ENCODE measurements at places on chromosomes 7 and 10.
A peak's percentile ranks its signal among the peaks of the same experiment; 100 is the strongest.

- no peak for DNase-seq
Observed at GRCh38 chr10:84563868-84564267, 235.5 kb downstream of the CCSER2 start.

- no peak for DNase-seq
Observed at GRCh38 chr7:137996386-137996851, 5.5 kb downstream of the CREB3L2 start.

DNA sequence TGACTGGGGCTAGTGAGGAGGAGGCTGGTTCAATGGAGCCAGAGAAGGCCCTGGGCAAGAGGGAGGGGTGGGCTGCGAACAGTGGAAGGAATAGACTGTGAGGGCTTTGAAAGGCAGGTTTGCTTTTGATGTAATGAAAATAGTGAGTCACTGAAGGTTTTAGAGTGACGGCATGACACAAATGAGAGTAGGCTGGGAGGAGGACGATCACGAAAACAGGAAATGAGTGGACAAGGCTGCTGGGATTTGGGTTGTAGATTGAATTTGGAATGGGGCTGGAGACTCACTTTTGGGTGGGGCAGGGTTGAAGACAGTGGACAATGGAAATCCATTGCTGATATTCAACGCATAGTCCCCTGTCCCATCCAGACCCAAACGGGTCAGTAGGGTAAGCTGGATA lies 139.6 kb downstream of the CDH23 start:
- no peak for DNase-seq

DNA sequence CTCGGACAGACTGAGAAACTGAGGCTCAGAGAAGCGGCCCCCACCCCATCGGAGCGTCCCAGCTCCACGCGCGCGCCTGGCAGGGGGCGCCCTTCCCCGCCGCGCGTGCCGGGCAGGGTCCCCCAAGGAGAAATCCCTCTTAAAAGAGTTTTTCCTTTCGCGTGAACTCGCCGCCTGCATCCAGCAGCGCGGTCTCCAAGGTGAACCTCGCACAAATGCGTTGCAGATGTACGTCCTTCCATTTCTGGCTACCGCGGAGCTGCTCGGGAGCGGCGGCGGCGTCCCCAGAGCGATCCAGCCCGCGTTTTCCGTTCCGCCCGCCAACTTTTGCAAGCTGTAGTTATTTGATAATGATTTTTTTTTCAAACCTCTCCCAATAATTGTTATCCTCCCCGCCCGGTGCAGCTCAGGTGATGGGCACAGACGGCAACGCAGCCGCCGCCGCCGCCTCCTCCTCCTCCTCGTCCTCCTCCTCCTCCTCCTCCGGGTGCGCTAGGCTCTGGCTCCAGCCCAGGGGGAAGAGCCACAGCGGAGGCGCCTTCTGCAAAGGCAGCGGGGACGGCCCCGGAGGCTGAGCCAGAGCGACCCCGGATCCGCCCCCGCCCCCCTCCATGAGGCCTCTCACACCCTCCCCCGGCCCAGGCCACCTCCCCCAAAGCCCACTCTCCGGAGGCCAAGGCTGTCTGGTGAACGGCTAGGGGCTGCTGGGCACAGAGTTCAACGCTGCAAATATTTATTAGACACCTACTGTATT lies 74.0 kb upstream of the CUX1 start:
- DNase-seq = peak; percentile 12

- no peak for DNase-seq
Observed at GRCh38 chr10:20277820-20278219, 461.6 kb downstream of the PLXDC2 start.

- DNase-seq = no peak
Observed at GRCh38 chr10:110859973-110860376, 11.8 kb upstream of the PDCD4 start.

- no peak for DNase-seq
Observed at GRCh38 chr7:119733127-119733879, 539.7 kb upstream of the KCND2 start.

- DNase-seq = no peak
Observed at GRCh38 chr10:114607358-114607998, 50.6 kb downstream of the ABLIM1 start.

DNA sequence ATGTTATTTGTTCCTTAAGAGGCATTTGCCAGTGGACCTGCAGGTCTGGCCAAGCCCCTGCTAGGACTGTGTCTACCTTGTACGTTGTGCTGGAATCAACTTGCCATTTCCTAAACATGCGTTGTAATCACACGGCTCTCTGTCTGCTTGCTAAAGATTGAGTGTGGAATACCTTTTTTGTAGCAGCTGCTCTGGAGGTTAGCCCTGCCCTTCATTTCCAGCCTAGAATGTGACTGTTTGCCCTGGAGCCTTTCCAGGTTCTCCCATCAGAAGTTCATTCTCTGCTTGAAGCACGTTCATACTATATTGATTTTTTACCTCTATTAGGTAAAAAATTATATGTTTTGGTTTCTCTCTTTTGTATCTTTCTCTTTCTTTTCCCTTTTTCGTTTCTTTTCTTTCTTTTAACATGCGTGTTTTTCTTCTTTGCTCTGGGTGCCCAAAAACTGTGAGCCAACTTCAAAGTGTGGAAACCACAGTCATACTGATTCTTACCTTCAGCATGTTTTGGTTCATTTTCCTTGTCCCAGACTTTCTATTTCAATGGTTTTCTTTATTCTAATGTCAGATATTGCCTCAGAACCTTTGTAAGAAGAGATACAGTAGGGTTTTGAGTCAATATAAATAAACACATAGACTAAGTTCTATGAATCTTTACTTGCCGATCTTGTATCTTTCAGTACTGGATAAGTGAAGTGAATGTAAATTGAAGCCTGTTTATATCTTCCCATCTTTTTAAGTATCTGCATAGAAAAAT lies 111.9 kb upstream of the RPA3 start:
- DNase-seq = no peak

DNA sequence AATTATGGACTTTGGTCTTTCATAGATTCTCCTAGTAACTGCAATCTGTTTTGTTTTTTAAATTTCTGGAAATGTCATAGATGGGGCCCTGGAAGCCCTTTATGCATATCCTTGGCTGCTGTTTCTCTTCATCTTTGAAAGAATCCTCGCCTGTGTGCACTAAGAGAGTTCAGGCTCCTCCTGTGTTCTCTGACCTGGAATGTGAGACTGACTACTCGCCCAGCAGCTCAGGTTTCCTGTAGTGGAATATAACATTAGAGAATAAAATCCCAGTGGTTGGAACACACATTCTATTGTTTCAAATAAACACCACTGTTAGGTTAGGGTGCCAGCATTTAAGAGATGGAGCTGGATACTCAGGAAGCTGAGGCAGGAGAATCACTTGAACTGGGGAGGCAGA lies 56.3 kb downstream of the WDFY4 start:
- DNase-seq = no peak

GRCh38 chr10:110980807-110981206 lies 61.4 kb downstream of the SHOC2 start:
- no peak for DNase-seq

GRCh38 chr7:45242698-45243097 lies 85.1 kb downstream of the RAMP3 start:
- no peak for DNase-seq

DNA sequence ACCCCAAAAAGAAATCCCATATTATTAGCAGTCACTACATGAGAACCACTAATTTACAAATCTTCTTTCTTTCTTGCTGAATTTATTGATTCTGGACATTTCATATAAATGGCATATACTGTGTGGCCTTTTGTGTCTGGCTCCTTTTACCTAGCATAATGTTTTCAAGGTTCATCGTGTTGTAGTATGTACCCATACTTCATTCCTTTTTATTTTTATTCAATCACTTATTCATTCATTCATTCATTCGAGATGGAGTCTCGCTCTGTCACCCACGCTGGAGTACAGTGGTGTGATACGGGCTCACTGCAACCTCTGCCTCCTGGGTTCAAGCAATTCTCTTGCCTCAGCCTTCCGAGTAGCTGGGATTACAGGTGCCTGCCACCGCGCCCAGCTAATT lies 21.9 kb downstream of the VPS26A start:
- no peak for DNase-seq

DNA sequence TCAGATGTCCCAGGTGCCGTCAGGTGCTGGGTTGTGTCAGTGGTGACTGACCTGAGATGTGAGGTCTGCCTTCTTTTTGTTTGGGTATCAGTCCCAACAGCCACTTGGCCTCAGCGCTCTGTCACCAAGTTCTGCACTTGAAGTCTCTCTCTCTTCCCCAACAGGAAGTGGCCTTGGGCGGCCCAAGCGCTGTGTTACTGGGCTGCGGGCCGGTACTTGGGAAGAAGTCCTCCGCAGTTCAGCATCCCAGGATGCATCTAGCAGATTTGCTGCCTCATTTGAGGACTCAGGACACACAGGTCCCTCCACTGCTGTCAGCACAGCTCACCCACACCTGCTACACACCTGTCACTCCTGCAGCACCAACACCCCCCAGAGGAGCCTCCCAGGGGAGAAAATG lies 40.1 kb downstream of the LYZL2 start:
- no peak for DNase-seq

DNA sequence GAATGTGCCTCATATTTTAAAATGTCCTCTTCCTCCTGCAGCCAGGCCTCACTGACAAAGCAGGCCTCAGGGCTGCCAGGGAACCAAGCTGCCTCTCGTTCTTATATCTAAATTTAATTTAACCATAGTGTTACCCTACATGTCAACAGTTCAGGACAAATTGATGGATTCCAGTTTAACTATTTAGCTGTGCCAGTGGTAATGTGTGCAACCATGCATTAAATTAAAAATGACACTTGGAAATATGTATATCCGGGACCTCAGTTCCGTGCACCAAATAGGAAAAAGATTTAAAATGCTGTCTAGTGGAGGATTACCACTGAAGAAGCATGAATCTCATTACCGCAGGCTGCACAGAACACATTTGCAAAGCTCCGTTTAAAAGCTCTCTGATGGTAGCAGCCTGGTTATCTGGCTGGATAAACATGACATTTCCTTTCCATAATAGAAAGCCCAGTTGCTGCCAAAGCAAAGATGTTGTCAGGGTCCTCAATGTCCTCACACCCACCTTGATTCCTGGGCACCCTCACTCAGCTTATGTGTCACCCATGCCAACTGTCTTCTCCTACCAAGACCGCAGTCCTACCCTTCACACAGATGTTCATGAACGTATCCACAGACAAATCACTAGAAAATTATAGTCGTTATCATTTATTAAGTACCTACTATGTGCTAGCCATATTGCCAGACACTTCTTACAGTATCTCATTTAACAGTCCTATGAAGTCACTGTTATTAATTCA lies 73.3 kb upstream of the FRMD4A start:
- no peak for DNase-seq

GRCh38 chr7:112072541-112073245 lies 133.5 kb downstream of the DOCK4 start:
- DNase-seq = no peak

DNA sequence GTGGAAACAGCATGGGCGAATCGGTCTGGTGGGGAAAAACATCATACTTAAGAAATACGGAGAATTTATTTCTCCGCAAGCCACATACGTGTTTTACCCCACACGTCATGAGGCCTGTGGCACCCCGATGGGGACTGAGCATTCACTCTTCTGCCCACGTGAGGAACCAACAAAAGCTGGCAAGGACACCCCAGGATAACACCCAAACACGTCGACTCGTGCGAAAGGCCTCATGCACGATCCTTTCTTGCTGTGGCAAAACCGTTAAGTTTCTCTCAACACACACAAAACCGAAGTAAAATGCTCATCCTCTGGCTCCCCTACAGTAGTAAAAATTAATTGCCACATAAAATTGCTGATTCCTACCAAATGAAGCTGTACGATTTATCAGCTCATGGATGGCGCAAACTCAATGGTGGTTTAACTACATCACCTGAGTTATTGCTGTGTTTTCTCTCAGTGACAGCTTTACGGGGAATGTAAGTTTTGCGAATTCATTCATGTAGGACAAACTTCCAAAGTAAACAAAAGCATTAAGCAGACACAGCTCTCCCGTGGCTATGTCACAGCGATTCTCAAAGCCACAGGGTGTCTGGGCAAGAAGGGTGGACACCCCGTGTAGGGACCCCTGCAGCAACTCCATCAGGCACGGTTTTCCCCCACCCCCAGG lies 97.0 kb downstream of the CTBP2 start:
- DNase-seq = no peak

- no peak for DNase-seq
Observed at GRCh38 chr10:79356104-79356503, 8.8 kb downstream of the PPIF start.
